ENCODE measurements at places on chromosomes 7 and 10.

DNA sequence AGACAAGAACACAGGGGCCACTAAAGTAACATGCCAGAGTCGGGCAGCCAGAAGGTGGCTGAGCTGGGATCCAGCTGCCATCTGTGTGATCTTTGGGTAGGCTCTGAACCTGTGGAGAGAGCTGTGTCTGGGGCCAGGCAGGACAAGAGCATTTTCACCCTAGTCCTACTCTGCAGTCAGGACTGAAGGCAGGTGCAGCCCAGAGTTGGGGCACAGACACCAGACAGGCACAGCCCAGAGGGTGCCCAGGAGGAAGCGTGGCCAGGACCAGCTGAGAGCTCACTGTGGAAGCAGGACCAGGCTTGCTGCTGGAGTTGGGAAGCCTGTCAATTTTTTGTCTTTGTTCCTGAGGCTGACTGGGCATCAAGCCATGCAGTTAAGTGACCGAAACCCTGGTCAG is 113.6 kb downstream of the ADCY1 start:
- no peak for DNase-seq

DNA sequence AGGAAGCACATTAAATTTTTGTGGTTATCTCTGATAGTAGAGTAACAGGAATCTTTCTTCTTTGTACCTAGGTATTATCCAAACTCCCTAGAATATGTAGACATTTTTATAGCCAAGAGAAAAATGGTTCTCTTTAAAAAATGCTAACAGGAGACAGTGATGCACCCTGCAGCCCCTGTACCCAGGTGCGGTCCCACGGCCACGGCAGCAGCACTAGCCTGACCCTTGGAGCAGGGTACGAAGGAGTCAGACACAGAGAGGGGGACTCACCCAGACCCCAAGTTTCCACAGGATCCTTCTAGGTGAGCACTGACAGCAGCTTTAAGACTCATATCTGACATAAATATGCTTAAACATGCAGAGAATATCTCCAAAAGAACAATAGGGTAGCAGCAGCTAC is 60.4 kb downstream of the NUDCD3 start:
- no peak for DNase-seq

DNA sequence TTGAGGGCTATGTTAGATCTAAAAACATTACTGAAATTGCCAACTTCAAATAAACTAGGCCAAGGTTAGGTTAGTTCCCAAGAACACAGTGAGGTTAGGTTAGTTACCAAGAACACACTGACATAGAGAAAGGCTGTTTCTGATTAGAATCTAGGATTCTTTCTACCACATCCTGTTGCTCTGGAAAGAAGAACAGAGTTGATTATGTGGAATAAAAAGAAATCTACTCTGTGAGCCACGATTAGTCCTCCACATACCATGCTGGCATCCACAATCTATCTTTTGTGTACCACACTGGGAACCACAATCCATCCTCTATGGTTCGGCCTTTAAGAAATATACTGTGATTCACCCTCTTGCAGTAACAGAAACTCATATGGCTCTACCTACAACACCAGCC is 91.4 kb downstream of the LRRTM3 start:
- DNase-seq, result no peak

- DNase-seq, result no peak
Measured at GRCh38 chr7:38283809-38284208, 10.4 kb upstream of the TARP start.

DNA sequence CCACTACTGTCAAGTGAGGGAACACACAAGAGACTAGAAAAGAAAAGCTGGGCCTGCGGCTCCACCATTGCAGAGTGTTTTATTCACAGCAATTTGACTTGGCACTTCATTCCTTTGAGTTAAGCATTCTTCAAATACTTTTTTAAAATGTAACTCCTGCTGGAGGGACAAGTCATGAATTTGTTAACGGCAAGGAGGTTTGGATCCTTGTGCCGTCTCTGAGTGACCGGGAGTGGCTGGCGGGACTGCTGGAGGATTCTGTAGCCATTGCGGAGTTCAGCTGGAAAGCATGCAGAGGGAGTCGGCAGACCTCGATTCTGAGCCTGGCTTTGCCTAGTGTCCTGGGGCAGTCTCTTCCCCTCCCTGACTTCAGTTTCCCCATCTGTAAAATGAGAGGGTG is 9.8 kb downstream of the HSPA12A start:
- DNase-seq, result no peak

- no peak for DNase-seq
Measured at GRCh38 chr10:36265741-36266140, 623.6 kb upstream of the FZD8 start.

- no peak for DNase-seq
Measured at GRCh38 chr10:58241346-58241745, 26.3 kb downstream of the IPMK start.

GRCh38 chr7:3884543-3884942 is 583.5 kb downstream of the SDK1 start:
- DNase-seq, result no peak

GRCh38 chr10:60400366-60400765 is 10.7 kb upstream of the ANK3 start:
- DNase-seq, result no peak

GRCh38 chr10:124459395-124459794 is 2.2 kb upstream of the LHPP start:
- no peak for DNase-seq

DNA sequence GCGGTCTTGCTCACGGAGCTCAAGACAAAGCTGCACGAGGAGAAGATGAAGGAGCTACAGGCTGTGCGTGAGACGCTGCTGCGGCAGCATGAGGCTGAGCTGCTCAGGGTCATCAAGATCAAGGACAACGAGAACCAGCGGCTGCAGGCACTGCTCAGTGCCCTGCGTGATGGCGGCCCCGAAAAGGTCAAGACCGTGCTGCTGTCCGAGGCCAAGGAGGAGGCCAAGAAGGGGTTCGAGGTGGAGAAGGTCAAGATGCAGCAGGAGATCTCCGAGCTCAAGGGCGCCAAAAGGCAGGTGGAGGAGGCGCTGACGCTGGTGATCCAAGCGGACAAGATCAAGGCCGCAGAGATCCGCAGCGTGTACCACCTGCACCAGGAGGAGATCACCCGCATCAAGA is 51.4 kb downstream of the JAKMIP3 start:
- no peak for DNase-seq

- no peak for DNase-seq
Measured at GRCh38 chr10:22183771-22184461, 33.9 kb downstream of the EBLN1 start.

GRCh38 chr7:1914321-1914720 is 244.2 kb downstream of the ELFN1 start:
- DNase-seq, result no peak

DNA sequence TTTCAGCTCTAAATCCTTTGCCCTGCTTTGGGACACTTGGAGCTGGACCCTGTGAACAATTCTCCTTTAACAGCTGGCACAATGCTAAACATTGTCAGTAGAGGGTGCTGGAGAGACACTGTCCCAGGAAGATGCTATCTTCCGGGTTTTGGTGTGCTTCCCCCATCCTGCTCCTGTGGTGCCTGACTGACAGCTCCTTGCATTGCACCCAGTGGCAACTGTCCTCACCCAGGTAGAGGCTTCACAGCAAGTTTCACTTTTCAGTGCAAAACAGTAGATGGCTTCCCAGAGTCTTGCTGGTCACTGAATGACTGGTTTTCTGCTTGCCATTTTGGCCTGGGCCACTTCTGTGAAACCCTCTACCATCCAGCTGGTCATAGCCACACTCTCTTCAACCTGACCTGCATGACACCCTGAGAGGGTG is 77.3 kb downstream of the CDC14C start:
- DNase-seq, result no peak

GRCh38 chr10:93222211-93222754 is 148.6 kb downstream of the CYP26A1 start:
- DNase-seq, result no peak

DNA sequence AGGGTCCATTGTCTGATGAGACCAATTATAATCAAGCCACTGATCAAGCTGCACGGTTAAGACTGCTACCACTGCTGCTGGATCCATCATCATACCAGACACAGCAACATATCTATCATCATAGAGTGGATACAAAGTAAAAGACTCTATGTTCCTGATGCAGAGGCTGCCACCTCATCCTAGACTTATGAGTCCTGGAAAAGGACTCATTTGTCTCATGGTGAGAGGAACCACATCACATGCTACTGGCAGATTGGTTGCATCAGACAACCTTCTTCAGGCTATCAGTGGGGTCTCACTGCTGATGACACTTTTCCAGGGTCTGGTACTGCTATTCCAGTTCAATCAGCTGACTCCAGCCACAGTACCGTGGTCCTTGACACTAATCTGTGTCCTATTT is 79.0 kb downstream of the ABI1 start:
- DNase-seq, result no peak

DNA sequence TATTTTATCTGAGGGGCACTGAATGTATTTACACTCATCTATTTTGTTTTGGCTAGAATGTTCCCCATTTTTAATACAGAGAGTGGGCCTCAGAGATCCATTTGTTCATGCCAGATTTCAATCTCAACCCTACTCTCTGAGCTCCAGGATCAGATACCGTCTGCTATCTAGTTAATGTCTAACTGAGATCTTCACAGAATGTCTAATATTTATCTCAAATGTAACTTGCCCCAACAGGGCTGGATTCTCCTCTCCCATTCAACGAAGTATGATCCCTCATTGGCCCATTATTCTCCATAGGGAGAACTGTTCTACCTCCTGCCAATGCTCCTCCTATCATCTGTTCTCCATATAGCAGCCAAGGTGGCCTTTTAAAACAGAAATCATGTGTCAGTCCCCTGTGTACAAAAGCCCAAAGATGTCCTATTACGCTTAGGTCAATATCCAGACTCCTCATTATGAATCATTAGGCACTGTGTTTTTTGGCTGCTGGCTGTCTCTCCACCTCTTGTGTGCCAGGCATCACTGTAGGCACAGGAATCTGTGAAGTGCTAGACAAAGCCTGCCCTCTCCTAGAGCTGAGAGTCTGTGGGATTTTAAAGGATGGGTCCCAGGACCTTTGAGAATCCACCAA is 169.3 kb upstream of the AGK start:
- no peak for DNase-seq

DNA sequence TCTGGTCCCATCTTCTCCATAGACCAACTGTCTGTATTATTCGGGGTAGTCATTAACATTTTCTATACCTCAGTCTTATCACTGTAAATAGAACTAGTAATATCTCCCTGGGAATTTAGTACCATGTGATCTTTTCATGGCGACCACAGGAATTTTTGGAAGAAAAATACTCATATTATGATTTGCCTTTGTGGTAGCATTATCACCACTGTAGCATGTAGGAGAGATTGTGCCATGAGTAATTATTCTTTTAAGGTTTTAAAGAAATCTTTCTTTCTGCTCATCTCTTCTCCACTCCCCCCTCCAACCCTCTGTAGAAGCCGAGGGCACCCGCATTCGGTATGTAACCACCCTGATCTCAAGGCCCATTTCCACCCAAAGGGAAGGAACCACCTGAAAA is 25.0 kb downstream of the ZNF365 start:
- no peak for DNase-seq

- DNase-seq, result no peak
Measured at GRCh38 chr7:157016024-157016351, 5.5 kb upstream of the MNX1 start.

DNA sequence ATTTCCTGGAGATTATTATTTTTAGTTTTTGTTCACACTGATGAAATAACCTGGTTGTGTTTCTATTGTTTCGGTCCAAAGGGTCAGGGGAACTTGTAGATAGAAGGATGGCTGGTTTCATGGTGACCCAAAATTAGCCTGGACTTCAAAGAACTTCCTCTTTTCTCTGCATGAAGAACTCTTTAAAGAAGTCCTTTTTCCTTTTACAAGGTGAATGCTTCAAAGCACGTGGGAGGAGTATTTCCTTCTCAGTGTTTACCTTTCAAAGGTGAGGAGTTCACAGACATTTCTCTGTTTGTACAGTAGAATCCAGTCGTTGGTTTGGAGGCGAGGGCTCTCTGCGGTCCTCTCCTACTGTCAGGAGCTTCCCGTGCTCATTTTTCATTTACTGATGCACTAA is 561.7 kb downstream of the GATA3 start:
- DNase-seq, result no peak

DNA sequence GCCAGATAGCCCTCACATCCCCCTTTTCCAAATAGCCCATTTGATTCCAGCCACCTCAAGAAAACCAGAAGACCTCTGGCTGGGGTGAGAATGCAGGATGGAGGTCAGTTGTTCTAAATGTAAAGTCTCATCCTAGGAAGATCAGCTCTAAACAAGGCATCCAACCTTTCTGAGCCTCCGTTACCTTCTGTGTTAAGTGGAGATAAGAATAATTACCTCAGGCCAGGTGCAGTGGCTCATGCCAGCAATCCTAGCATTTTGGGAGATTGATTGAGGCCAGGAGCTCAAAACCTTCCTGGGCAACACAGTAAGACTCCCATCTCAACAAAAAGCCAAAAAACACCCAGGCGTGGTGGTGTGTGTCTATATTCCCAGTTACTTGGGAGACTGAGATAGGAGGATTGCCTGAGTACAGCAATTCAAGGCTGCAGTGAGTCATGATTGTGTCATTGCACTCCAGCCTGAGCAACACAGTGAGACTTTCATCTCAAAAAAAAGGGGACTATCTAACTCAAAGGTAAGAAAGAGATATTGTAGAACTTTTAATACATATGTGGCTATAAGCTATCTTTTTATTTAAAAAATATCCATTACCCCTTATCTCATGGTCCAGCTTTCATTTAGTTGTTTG is 43.5 kb downstream of the PRTFDC1 start:
- DNase-seq, result no peak

- DNase-seq, result no peak
Measured at GRCh38 chr10:1216574-1217236, 160.5 kb downstream of the WDR37 start.

- DNase-seq, result no peak
Measured at GRCh38 chr10:6755781-6756460, 175.8 kb upstream of the PRKCQ start.
